ENCODE measurements at places on chromosomes 12 and 14.
A peak's percentile ranks its signal among the peaks of the same experiment; 100 is the strongest.

GRCh38 chr12:85392508-85392907, 112.5 kb downstream of the ALX1 start:
- no peak for DNase-seq

- DNase-seq = no peak
These were observed 19.7 kb downstream of the VDR start for GRCh38 chr12:47885012-47885501.

- DNase-seq = no peak
These were observed 1002.5 kb downstream of the BCL11B start for GRCh38 chr14:98269533-98269932.

- no peak for DNase-seq
These were observed 52.8 kb downstream of the HMGA2 start for GRCh38 chr12:65876898-65877721.

- no peak for DNase-seq
These were observed 18.5 kb upstream of the TC2N start for GRCh38 chr14:91885839-91886238.

DNA sequence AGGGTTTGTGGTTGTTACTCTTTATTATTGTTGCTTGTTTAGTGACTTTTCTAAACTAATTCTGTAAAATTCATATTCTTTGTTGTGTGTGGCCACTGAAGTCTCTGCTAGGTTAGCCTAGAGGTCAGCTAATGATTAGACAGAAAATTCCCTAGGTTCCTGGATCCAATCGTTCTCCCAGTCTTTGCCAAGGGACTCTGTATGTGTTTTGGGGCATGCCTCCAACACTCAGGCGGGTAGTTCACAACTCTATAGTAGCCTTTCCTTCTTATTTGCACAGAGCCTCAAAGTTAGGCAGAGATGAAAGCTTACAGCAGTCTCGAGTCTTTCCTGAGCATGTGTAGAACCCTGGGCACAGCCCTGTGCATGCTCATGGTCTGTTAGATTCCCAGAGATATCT, 32.7 kb upstream of the RIN3 start:
- no peak for DNase-seq

- DNase-seq = no peak
These were observed 4.4 kb upstream of the MAX start for GRCh38 chr14:65106736-65107135.

GRCh38 chr12:100356644-100357223, at the start of gene SLC17A8:
Gene SLC17A8 (plus strand): TSS chr12:100357074. CDS start chr12:100357392, 318 bp downstream.
- no peak for DNase-seq

GRCh38 chr14:60184146-60184904, 19.1 kb upstream of the DHRS7 start:
- peak; percentile 84 for DNase-seq

DNA sequence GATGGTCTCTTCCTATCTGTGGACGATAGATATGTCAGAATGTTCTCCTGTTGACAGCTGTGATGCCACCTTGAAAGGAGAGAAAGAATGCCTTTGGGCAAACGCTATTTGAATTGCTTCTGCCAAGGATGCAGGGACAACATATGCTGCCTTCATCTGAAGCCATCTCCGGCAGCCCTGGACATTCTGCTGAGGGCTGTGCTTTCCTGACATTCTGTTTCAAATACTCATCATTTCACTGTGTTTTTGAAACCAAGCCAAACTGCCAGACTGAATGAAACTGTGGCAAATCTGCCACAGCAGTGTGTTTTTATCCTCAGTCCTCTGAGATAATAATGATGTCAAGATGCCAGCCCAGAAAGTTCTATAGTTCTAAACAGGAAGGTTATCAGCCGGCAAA, 85.8 kb upstream of the BCAT1 start:
- no peak for DNase-seq

DNA sequence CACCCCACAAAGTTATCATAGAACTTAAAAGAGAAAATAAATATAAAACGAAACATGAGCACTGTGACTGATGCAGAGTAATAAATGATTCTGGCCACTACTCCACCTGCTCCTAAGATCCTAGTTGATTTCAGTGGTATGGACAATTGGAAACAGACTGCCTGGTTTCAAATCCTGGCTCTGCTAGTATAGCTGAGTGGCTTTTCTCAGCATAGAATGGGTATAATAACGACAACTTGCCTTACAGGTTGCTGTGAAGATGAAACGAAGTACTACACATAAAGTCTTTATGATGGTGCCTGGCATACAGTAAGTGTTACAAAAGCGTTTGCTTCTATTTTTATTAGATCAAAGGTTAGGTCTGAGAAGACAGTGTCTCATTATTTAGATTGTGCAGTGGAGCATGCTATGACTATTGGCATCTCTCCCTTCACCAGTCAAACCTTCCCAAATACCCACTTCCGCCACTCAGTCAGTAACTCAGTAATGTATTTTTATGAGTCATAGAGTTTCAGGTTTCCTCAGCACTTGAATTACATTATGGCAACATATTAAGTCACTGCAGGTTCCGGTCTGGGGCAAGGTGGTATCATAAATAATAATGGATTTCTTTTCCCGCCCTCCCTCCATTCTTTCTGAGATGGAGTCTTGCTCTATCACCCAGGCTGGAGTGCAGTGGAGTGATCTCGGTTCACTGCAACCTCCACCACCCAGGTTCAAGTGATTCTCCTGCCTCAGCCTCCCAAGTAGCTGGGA, 29.7 kb upstream of the NR2C1 start:
- DNase-seq = no peak

GRCh38 chr14:81537193-81537592, 3.5 kb upstream of the SEL1L start:
- DNase-seq = no peak

GRCh38 chr12:67241482-67241881, 27.7 kb upstream of the CAND1 start:
- no peak for DNase-seq

- no peak for DNase-seq
These were observed 2.1 kb upstream of the GSC start for GRCh38 chr14:94771906-94772490.

DNA sequence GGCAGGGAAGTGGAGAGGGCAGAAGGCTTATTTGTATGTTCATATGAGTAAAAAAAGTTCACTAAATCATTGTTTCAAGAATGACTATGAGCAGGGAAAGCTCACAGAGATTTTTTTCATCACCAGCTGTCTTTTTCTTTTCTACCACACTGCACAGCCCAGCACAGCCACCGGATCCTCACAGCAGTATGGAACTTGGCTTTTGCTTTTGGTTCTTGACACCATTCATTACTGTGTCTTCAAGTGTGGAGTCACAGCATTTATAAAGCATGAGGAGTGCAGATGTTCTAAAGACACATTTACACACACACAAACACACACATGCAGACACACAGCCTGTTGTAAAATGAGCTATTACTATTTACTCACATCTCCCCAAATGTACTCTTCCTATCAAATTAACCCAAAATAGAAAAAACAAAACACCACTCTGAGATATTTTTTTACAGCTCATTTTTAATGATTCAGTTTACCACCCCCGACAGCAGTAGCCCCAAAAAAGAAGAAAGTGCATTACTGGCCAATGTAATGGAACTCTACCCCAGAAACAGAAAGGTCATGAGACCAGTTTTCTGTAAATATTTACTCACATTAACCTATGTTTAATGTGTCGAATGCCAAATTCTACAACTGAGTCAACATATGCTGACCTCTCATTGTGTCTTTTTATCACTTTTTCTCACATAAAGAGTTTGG, 60.5 kb downstream of the BTG1 start:
- DNase-seq = no peak

GRCh38 chr12:108751821-108752220, 20.5 kb upstream of the CORO1C start:
- no peak for DNase-seq

DNA sequence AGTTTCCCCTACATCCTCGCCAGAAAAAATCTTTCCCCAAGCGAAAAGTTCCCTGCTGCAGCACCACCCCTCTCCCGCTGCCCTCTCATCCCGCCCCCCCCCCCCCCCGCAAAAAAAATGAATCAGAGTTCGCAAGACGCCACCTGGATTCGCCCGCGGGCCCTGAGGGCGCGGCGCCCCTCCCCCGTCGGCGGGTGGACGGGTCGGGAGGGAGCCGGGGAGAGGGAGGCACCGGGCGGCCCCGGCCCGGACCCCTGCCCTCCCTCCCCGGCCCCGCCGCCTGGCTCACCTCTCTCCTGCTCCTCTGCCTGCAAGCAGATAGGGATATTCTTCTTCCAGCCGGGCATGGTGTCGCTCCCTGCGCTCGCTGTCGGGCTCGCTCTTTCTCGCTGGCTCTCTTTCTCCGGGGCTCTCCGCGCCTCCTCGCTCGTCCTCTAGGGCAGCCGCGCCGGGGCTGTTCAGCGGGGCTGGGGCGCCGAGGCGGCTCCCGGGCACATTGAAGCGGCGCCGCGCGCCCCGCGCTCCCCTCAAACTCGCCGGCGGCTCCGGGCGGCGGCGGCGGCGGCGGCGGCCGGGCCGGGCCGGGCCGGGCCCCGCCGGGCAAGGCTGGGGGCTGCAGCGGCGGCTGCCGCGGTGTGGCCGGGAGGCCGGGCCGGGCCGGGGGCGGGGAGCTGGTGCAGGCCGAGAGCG, 200.3 kb upstream of the CAND1 start:
- no peak for DNase-seq

GRCh38 chr14:49961270-49962222, 68.7 kb downstream of the ARF6 start:
- DNase-seq = no peak

GRCh38 chr12:58513852-58514251, 406.5 kb downstream of the LRIG3 start:
- DNase-seq = no peak

- peak; percentile 44 for DNase-seq
These were observed 36.8 kb downstream of the DEGS2 start for GRCh38 chr14:100122481-100123223.

DNA sequence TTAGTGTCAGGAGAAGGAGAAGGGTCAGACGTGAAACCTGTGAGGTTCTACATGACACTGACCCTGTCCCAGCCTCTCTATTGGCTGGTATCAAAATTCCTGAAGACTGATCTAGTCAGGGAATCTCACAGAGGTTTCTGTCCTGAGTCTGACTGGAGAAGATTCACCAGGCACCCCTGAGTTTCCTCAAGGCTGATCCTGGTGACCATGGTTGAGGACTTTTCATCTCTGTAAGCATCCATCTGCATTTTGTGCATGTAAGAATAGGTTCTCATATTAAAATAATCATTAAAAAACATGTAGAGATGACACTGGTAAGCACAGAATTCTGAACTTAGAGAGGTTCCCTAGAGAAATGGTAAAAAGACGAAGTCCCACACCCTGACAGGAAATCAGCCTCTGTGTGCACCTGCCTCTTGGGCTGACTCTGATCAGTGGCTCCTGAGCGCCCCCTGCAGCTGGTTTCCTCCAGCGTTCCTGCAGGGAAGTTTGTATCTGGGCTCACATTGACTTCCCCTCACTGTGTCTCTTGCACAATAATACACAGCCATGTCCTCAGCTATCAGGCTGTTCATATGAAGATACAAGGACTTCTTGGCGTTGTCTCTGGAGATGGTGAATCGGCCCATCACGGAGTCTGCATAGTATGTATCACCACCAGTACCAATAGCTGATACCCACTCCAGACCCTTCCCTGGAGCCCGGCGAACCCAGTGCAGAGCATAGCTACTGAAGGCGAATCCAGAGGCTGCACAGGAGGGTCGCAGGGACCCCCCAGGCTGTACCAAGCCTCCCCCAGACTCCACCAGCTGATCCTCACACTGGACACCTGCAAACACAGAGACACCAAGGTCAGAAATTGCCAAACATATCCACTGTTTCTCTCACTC, 991.9 kb downstream of the TMEM121 start:
- no peak for DNase-seq

- DNase-seq = no peak
These were observed 38.3 kb downstream of the NIN start for GRCh38 chr14:50792634-50793068.

DNA sequence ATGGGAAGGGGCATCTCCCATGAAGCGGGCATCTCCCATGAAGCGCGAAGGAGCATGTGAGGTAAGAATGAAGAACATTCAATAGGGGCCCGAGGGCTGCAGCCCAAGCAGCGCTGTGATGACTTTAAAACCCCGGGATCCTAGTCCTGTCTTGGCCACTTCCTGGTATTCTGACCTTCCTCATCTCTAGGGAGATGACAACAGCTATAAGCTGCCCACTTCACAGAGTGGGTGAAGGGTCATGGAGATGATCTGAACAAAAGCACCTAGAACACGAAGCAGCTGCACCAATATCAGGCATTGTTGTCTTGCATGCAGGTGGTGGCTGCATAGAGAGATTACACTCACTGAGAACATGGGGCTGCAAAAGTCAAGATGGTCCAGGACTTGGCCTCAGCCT, 64.5 kb downstream of the SPTB start:
- DNase-seq = no peak

GRCh38 chr14:91331721-91332120, 85.9 kb downstream of the CCDC88C start:
- DNase-seq = peak; percentile 47

- DNase-seq = no peak
These were observed 217.1 kb upstream of the PLEKHG7 start for GRCh38 chr12:92485351-92486348.

DNA sequence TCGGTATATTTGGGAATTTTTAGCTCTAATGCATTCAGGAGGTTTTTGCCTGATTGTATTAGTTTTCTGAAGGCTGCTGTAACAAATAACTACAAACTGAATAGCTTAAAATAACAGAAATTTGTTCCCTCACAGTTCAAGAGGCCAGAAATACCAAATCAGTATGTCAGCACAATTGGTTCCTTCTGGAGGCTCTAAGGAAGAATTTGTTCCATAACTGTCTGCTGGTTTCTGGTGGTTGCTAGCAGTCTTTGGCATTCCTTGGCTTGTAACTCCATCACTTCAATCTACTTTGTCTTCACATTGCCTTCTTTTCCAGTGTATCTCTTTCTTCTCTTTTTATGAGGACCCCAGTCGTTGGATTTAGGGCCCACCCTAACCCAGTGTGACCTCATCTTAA, 21.3 kb downstream of the TMTC3 start:
- DNase-seq = no peak

- DNase-seq = no peak
These were observed 8.4 kb upstream of the SFSWAP start for GRCh38 chr12:131702573-131702877.

GRCh38 chr12:3333583-3333982, 157.4 kb upstream of the PRMT8 start:
- DNase-seq = no peak

- DNase-seq = no peak
These were observed 93.9 kb downstream of the PLBD1 start for GRCh38 chr12:14473707-14474287.

DNA sequence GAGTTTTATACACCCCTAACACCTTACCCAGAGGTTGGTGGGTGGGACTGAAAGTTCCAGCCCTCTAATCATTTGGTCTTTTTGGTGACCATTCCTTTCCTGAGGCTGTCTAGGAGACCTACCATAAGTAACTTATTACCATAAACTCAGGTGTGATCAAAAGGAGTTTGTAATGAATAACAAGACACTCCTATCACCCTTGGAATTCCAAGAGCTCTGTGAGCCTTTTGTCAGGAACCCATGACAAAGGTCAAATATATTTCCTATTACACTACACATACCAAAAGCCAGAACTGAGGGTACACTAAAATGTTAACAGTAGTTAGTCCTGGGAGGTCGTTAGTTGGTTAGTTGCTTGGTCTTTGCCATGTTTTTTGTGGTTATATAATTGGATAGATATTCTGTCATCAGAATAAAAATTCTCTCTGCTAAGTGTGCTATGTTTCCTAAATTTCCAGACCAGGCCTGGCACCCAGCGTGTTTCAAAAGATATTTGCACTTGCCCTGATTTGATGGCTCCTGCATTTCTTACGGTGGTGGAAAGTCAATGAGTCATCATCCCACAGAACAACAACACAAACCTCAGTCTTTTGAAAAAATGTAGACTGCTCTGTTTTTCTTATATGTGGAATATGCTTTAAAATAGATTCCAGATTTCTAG, 27.0 kb upstream of the AKAP5 start:
- no peak for DNase-seq

- peak; percentile 16 for DNase-seq
These were observed 13.8 kb upstream of the SLC38A2 start for GRCh38 chr12:46386360-46386867.

All from hematopoietic multipotent progenitor cell treated with erythropoietin and hydrocortisone succinate and interleukin-3 and kit ligand, for 17 days (in vitro differentiated cells).